ENCODE measurements at places on chromosomes 2 and 18.
A peak's percentile ranks its signal among the peaks of the same experiment; 100 is the strongest.

- peak; percentile 39 for DNase-seq
Observed at GRCh38 chr2:144659731-144660275, 139.9 kb upstream of the ZEB2 start.

DNA sequence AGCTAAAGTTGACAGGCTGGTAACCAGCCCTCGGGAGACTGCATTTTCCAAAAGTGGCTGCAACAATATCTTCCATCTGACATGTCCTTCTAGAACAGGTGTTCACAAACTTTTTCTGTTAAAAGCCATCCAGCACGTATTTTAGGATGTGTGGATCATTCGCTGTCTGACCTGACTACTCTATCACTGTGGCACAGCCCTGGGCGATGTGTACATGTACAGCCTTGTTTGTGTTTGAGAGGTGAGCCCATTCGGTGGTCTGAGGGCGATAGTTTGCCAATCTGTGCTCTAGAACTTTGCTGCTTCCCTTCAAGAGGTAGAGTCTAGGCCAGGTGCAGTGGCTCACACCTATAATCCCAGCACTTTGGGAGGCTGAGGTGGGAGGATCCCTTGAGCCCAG lies 166.2 kb downstream of the TGIF1 start:
- DNase-seq: no peak

DNA sequence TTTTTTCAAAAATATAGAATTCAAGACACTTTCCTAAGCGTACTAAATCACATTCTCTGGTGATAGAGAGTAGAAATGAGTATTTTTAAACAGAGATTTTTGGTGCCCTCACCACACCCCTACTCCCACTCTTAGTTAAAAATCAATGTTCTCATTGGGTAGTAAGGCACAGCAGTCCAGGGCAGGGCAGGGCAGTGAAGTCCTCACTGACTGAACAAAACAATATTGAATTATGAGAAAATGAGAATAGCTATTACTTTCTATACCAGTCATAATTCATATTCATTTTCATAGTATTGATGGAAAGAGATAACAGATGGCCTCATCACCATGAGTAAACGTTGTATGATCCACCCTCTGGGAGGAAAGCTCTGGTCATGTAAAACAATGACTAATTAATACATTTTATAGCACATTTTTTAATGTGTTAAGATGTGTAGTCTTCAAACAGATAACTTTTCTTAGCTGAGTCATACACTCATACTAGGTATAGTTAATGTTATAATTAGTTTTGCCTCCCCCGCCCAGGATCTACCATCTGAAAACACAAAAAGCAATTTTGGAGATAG lies 686.1 kb downstream of the KCNJ3 start:
- no peak for DNase-seq

GRCh38 chr2:219744066-219744465 lies 116.6 kb downstream of the SLC4A3 start:
- no peak for DNase-seq

DNA sequence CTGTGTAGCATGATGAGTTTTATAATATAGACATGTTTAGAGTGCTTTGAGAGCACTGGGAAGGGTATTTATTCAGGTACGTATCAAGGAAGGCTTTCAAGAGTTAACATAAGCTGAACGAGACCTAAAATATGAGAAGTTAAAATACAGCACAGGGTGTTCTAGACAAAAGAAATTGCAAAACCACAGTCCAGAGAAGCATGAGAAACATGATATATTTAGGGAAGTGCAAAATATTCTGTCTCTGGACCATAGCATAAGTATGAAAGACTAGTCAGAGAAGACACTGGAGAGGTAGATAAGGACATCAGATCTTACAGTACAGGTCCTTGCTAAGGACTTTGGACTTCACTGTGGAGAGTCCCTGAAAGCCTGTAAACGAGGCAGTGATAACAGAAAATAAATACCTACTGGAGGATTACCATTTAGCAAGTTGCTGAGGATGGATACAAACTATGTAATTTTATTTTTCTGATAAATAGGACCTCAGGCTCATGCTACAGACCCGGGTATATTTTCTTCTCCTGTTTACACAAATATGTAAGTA lies 43.7 kb downstream of the FSIP2 start:
- no peak for DNase-seq

GRCh38 chr18:79071503-79072210 lies 2.5 kb downstream of the ATP9B start:
- no peak for DNase-seq

DNA sequence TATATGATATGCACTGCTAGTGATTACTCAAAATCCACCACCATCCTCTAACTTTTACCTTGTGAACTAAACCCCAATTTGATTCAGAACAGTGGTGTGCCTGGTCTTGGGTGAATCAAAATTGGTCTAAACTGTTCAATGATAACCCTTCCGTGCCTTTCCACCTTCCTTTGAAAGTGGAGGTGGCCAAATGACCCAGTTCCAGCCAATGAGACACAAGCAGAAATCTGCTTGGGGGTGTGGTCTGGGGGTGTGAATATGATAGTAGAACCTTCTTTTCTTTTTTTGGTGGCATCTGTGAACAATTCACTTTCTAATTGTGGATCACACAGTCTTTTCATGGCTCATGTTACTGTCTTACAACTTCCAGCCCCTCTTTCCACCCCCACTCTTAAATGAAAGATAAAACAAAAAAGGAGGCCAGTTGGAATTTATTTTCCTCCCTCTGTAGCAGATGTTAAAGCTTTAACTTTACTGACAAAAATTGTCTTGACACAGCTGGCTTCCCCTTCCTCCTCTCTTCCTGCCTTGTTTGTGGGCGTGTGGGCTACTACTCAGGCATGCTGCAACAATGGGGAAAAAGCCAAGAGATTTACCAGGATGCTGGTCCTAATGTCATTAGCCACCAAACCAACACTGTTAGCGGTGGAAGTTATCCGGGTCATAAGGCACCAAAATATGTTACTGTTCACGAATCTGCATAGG lies 58.8 kb upstream of the ANKRD44 start:
- no peak for DNase-seq

DNA sequence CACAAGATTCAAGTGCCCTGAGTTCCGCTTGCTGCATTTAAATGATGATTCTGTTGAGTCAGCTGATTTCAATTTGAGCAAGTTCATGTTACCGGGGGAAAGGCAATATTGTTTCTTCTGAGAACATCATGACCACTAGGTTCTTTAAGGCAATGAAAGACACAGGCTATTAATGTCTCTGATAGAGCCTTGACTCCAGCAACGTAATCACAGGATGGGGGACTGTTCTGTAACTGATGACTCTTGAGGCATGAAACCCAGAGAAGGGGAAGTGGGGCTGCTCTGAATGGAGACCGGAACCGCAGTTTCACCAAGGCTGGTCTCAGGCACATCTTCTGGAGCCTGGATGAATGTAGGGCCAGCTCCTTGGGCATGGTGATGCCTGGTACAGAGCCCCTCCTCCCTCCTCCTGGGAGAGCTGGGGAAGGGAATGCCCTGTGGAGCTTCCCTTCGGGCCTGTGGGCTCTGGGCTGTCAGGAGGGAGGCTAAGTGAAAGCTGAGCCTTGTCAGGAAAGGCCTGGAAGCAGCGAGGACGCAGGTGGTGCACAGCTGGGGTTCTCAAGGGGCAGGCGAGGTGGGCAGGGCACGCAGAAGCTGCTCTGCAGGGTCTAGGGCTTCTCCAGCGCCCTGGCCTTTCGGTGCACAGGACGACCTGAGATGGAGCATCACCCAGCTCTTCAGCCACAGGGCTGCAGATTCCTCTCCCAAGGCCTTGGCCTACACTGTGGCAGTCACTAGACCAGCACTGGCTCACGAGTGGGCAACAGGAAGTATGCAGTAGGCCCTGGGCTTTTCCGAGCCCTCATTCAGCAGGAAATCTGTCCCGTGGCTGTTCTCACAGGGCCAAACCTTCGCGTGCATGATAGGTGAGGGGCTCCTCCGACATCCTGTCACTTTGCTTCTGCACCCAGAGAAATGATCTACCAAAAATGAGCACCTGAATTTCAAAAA lies 36.6 kb upstream of the PRLH start:
- no peak for DNase-seq

DNA sequence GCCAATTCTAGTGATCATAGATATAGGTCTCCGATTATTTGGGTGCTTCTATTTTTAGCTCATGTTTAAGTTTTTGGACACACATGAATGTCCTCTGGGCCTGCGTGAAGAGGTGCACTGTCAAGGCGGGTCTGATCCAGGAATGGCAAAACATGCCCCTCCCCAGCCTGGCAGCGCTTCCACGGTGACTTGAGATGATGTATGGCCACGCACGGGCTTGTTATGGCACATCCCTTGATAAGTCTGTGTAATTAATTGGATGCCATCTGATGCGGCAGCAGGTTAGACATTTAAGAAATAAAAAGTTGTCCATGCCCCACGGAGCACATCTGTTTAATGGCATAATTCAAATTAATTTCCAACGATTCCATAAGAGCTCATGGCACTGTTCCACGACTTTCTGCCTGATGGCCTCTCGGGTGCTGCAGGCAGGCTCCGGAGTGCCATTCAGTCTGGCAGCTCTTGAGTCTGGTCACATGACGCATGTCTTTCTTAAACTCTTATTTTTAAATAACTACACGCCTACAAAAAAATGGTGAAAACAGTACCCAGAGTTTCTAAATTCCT lies 151.4 kb downstream of the ACKR3 start:
- DNase-seq: no peak

- DNase-seq: no peak
Observed at GRCh38 chr2:199572571-199572970, 114.8 kb upstream of the SATB2 start.

DNA sequence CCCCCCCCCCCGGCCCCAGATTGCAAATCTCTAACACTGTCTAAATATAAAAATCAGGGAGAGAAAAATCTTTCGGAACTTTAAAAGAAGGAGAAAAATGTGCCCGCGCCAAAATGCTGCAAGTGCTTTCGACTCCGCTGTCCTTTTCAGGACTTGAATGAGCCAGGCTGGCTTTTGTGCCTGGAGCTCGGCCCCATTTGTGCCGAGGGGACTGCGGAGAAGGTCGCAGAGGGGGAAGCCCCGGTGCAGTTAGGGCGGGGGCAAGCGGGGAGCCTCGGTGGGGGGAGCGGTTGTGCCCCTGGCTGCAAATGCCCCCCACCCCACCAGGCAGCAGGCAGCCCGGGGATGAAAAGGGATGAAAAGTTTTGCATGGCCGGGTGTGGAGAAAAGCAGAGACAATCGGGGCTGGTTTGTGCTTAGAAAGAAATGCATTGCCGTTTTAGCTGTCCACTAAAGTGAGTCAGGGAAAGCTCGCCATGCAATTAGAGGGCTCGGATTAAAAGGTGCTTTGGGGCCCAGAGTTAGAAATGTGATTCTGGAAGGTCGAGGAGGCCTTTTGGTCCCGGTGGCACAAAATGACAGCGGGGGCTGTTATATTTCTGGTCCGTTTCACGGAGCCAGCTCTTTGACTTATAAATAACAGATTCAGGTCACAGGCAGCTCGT lies 1.6 kb downstream of the INHBB start:
- DNase-seq: no peak

DNA sequence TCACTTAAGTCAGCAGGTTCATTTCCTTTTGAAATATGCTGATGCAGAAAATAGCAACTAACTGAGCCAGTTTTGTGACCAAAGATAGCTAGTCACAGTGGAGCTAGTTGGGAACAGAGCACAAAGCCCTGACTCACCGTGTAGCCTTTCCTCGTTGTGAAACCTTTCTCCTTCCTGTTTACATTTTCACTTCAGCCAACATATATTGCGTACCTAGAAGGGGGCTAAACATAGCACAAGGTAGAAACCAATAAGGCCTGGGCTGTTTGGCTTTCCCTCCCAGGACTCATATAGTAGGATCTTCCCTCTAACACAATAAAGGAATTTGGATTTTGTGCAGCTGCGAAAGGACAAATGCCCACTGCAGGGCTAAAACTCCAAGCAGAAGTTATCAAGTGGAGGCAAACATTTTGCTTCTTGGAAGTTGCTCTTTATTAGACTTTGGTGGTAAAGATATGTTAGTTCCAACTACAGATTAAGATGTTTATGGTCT lies 24.5 kb upstream of the LPIN2 start:
- peak; percentile 55 for DNase-seq

- DNase-seq: no peak
Observed at GRCh38 chr2:149857344-149857743, 269.8 kb upstream of the MMADHC start.

- DNase-seq: no peak
Observed at GRCh38 chr2:6906165-6906741, 11.0 kb upstream of the RNF144A start.
